ENCODE measurements at places on chromosomes 2 and 18.

DNA sequence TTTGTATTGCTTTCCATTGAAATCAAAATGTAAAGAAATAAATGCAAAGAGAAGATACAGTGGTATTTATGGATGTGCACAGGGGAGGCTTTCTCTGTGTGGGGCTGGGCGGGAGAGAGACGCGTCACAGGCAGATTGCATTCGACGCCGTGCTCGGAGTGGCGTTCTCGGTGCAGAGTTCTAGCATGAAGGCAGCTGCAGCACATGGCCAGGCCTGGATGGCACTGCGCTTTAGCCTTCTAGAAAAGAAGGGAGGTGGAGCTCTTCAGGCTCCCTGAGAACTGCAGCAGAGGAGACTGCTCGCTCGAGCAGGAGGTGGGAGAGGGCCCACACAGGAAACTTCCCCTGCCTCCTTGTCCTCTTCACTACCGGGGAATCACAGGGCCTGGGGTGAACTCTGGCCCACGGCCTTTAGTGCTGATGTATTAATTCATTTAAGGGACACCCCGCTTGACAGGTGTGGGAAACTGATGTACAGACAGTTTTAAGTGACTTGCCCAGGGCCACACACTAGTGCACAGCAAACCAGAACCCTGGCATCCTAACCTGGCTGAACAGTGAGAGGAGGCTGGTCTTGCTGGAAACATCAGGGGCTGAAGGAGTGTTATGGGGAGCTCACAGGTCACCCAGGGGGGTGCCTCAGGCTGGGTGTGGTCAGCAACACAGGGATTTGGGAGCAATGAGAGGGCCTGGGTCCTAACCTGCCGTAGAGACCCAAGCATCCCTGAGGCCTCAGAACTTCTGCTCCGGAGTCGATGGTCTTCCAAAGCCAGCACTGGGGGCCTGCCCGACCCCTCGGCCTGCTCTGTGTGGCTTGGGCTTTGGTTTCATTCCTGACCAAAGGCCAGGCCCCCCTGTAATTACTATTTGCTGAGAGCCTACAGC lies 199.9 kb downstream of the HDAC4 start:
- no peak for DNase-seq
- peaks cover 18% of the 10 kb centered on the region for H3K36me3 ChIP-seq
- no peaks in the 10 kb centered on the region for H3K27me3 ChIP-seq

DNA sequence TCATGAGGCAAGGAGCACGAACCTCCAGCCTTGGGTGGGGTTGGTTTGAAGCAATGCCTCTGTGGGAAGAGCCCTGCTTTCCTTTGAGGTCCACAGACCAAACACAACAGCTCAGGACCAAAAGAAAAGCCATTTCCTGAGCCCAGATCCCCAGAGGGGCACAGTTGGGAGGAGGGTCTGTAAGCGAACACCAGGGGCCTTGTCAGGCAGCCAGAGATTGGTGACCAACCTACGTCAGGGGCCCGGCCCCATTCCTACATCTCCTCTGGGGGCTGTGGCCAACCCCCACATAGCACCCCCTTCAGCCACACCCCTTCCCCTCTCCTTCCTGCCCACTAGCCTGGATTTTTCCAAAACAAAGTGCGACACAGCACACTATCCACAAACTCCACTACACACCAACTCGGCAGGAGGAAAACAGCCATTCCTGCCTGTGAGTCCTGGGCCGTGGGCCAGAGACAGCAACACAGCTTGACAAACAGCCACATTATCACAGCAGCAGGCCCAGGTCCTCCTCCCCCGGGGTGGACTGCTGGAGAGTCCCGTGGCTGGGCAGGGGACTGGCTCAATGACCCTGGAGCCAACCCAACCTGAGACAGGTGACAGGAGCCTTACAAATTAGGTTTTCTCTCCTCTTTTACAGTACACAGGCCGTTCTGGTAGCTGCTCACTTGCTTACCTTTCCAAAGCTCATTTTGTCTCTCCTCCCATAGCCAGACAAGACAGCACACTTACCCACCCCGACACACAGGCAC lies 98.8 kb downstream of the TNS1 start:
- peak; percentile 81 for DNase-seq
- H3K27me3 ChIP-seq = no peaks in the 10 kb centered on the region
- H3K36me3 ChIP-seq = no peaks in the 10 kb centered on the region

- DNase-seq = no peak
- peaks cover 4% of the 10 kb centered on the region for H3K4me1 ChIP-seq
- no peak overlapping the region for H3K4me3 ChIP-seq
- H3K27me3 ChIP-seq = peaks cover 4% of the 10 kb centered on the region
- no peaks in the 10 kb centered on the region for H3K36me3 ChIP-seq
- no peak overlapping the region for H3K27ac ChIP-seq
Measured at GRCh38 chr2:240227538-240228428, 87.3 kb upstream of the OTOS start.

DNA sequence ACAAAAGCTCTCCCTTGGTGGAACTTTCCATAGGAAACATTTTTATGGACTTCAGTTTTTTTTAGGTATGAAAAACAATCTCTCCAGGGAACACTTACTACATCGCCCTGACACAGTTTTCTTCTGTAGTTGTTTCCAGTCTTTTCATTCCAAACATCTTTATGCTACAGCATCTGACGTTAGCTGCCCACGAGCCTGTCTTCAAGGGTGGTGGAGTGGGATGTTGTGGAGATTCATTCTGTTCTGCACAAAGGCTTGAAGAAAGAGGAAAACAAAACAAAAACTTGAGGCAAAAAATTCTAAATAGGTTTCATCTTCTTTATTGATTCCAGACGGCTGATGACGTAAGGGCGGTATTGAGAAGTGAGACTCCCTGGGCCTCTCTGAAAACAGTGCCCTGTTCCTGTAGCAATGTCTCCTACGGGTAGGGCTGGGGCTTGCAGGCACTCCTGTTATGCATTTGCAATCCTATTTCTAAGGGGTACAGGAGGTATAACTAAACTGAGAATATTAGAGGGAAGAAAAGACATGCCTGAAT lies 375.0 kb downstream of the RNF144A start:
- no peaks in the 10 kb centered on the region for H3K4me1 ChIP-seq
- H3K27ac ChIP-seq = no peak overlapping the region
- no peak for DNase-seq
- no peak overlapping the region for H3K4me3 ChIP-seq
- no peaks in the 10 kb centered on the region for H3K36me3 ChIP-seq
- H3K27me3 ChIP-seq = no peaks in the 10 kb centered on the region

DNA sequence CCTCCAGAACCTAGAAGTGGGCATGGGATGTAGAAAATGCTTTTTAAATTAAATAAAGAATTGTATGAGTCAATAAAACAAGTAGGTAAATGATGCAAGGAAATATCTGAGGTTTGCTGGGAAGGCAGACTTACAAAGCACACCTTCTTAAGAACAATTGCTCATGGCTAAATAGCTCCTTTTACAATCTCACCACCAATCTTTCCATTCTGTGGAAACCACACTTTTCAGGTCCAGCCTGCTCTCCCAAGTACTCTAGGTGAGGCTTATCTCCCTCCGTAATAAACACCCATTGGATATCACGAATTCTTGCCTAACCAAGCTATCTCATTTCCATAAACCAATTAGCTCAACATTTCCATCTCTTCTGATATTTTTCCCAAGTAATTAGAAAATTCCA lies 91.5 kb upstream of the SLC8A1 start:
- H3K36me3 ChIP-seq = no peaks in the 10 kb centered on the region
- no peak for DNase-seq
- H3K4me1 ChIP-seq = no peaks in the 10 kb centered on the region
- H3K27me3 ChIP-seq = no peaks in the 10 kb centered on the region
- H3K4me3 ChIP-seq = no peak overlapping the region

GRCh38 chr2:122180972-122181371 lies 425.5 kb downstream of the TSN start:
- no peak overlapping the region for H3K4me3 ChIP-seq
- no peaks in the 10 kb centered on the region for H3K4me1 ChIP-seq
- no peak for DNase-seq

- H3K27me3 ChIP-seq = no peaks in the 10 kb centered on the region
- no peaks in the 10 kb centered on the region for H3K4me1 ChIP-seq
- DNase-seq = no peak
- H3K36me3 ChIP-seq = no peaks in the 10 kb centered on the region
- no peak overlapping the region for H3K4me3 ChIP-seq
Measured at GRCh38 chr2:56107502-56108220, 76.1 kb upstream of the CCDC85A start.

GRCh38 chr2:43405829-43406228 lies 179.4 kb upstream of the ZFP36L2 start:
- peaks cover 27% of the 10 kb centered on the region for H3K4me1 ChIP-seq
- no peaks in the 10 kb centered on the region for H3K36me3 ChIP-seq
- H3K4me3 ChIP-seq = no peak overlapping the region
- no peak overlapping the region for H3K27ac ChIP-seq
- H3K27me3 ChIP-seq = no peaks in the 10 kb centered on the region
